CD8-positive, alpha-beta memory T cell (primary cell): ENCODE measurements at places on chromosomes 4 and X. TPM values are rescaled to one million over a fixed set of nuclear protein-coding genes. Genes with fewer than 3 reads are reported as not detected.

Gene LRP2BP
- total RNA-seq: 0.35 TPM

Gene VSIG4
- 0.64 TPM for total RNA-seq

Gene MTMR8
- total RNA-seq: 4.7 TPM

Gene MAGEA4
- total RNA-seq: not detected

Gene HOPX
- 171 TPM for total RNA-seq
